ENCODE measurements at places on chromosomes 6 and 20.

DNA sequence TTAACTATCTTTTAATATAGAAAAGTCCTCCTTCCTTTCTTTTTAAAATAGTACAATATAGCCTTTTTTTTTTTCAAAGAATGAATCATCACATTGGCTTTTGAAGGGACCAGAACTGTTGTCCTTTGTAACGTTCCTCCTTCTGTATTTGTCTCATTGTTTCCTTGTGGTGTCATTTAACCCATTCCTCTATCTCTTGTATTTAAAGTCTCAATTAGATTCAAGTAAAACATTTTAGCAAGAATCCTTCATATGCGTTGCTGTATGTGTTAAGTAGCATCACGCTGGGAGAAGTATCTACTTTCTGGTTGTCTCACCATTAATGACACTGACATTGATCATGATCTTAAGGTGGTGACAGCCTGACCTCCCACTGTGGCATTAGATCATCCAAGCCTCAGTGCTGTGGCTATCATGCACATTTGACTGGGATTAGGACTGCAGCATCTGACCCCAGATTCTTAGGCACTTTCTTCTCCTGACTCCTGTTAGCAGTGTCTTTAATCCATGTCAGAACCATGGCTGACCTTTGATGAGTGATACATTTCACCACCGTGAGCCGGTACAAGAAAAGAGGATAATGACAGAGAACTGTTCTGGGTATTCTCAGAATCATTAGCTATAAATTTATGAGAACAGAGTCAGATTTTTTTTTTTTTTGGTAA, 67.5 kb upstream of the TFB1M start:
- DNase-seq = no peak

DNA sequence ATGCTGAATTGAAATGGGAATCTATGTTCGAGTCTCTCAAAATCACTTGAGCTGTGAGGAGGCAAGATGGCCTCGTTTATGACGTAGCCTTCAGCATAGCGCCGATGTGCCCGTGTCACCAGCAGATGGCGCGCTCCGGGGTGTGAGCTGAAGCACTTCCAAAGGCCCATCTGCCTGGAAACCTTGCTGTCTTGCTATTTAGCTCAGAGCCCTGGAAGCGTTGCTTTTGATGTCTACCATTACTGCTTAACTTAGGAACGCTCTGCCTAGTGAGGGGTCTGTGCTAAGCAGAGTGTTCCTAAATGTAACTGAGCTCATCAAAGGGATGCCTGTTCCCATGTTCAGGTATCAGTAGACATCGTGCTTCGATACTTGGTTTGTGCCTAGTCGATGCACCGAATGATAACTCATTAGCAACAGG, 67.7 kb downstream of the SYCP2L start:
- DNase-seq = peak; percentile 36

GRCh38 chr6:28478518-28478917, 35.2 kb upstream of the ZSCAN23 start:
- no peak for DNase-seq

DNA sequence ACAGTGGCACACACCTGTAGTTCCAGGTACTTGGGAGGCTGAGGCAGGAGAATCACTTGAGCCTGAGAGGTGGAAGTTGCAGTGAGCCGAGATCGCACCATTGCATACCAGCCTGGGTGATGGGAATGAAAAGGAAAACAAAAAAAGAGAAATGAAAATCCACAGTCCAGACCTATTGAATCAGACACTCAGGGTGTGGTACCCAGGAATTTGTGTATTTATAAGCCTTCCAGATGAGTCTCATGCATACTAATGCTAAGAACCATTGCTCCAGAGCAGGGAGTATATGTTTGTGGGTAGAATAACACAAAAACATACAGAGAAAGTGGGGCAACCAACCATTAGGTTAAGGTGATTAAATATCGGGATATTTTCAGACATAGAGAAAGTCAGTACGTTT, 36.1 kb upstream of the PLCB4 start:
- DNase-seq = no peak

GRCh38 chr6:90098001-90098531, 198.6 kb downstream of the BACH2 start:
- DNase-seq = peak; percentile 93

GRCh38 chr20:44646641-44647274, 4.7 kb downstream of the ADA start:
- no peak for DNase-seq

DNA sequence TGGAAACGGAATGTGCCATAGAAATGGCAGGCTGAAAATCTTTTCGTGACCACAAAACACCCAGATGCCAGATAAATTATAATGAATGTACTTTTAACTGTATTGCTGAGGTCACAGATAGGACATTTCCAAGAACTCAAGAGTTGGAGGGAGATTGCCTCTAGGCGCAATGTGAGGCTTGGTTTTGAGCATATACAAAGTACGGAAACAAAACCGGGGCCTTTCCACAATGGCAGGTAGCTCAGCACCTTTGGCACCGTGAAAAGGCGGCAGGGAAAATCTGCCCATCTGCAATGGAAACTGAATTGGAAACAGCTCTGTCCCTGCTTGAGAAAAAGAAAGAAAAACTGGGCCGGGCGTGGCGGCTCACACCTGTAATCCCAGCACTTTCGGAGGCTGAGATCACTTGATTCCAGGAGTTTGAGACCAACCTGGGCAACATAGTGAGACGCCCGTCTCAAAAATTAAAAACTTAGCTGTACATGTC, 10.5 kb upstream of the C20orf144 start:
- no peak for DNase-seq

DNA sequence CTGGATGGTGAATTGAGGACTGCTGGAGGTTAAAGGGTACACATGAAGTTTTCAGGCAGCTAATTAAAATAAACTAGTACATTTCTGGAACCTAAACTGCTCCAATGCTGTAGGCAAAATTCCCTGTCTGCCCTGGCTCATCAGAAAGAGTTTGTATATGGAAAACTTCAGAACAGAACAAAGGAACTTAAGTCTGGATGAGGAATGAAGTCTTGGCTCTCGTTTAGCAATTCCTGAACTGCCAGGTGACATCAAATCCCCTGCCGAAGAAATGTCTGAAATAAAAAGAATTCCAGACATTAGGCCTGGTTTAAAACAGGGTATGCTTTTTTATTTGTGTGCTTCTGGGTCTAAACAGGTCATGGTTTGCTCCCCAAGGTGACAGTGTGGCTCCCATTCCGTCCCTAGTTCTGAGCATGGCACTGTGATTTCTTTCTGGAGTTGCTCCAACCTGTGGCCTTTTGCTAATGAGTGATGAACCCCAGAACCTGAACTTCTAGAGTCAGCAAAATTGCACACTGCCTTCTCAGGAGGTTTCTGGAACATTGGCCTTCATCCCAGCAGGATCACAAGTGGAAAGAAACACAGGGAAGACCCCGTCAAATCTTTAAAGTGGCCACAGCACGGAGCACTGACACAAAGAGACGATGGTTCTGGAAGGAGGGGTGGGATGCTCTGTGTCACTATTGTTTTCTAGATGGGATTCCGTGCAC, 129.4 kb upstream of the NAA20 start:
- no peak for DNase-seq

GRCh38 chr6:132365281-132365907, 35.9 kb downstream of the MOXD1 start:
- DNase-seq = peak; percentile 58

GRCh38 chr6:109284675-109285074, 97.6 kb downstream of the CD164 start:
- DNase-seq = no peak

All from retinal pigment epithelial cell (primary cell).